ENCODE measurements at places on chromosomes 5 and 9.

DNA sequence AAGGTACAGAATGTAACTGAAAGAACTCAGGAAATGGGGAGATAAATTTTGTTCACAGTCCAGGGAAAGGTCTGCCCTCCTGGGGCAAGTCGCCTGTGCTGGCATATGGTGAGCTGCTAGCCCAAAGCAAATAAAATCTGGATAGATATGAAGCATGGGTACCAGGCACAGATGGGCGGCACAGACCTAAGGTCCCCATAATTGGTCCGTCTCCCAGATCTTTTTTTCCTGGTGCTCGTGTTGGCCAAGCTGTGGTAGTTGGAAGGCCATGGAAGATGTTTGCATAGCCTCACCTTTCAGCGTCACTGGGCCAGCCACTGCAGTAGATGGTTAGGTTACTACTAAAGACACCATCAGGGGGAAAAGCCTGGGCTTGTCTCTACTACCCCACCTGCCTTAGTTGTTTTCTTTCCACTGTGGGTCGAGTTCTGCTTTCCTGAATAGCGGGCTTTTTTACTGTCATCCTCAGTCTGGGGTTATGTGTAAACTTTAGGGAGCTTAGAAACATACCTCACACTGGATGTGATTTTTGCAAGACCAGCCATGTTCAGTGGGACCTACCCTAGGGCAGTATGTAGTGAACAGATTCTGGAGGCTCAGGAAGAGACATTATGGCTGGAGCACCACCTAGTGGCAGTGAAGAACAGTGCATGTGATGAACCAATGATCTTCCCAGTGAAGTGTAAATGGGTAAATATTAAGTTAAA, 24.2 kb upstream of the GLRX start:
- peak; percentile 39 for DNase-seq

- DNase-seq = no peak
Measured at GRCh38 chr9:71791875-71792274, 23.6 kb upstream of the CEMIP2 start.

DNA sequence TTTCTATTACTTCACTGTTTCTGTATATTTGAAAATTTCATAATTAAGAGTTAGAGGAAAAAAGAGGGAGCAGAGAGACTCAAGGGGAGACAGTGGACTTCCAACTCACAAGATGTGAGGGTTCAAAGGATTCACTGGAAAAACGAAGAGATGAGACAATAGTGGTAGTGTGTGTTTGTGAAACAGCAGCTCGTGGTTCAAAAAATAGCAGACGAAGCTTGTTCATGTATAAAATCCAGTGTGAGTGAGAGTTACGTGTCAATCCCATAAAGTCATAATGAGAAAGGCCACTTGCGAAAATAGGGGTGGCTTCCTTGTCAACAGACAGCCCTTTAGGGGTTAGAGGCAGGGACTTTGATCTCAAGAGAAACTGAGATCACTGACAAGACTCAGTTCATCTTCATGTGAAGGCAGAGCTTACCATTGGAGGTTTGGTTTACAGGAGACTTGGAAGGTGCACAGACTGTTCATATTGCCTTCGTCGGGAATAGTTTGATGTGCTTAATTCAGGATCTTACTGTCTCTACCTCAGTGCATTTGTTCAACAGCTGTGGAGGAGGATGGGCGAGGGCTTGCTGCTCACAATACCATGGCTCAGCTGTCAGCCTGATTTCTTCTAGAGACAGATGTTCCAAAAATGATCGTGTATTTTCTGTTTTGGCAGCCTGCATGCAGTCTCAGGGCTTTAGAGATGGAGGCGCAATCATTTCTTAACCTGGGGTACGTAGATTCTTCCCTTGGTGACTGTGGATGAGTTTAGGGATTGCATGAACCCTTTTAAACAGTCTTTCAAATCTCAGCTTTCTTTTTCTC, 105.7 kb upstream of the KLF9 start:
- DNase-seq = no peak

DNA sequence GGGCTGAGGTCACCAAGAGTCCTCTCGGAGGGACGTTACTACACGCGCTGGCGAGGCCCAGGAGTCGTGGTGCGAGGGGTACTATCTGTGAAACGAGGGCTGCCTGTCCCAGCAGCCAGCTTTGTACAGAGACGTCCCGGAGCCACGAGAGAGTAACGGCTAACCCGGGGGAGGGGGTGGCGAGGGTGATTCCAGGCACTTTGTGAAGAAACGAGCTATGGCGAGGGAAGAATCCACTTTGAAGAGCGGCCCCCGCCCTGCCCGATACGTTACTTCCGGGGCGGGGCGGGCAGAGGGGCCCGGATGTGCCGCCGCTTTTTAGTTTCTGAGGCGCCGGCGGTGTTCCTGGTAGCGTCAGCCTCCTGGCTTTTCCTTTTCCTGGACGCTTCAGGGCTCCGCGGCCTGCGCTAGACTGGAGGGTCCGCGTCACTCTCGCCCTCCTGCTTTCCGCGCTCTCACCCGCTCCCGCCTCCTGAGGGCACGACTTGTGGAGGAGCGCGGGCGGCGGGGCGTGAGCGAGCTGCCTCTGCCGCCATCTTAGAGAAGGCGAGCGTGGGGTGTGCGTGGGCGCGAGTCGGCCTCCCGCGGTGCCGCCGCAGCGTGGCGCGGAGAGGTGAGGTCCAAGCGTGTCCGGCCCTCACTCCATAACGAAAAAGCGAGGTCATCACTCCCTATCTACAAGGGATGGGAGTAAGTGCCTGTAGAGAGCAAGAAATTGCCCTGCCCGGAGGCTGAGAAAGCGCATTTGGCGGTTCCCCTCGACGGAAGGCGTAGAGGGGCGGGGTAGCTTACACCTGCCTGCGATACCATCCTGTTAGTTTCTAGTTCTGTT, 580 bp upstream of the RFX3 start:
- peak; percentile 82 for DNase-seq

DNA sequence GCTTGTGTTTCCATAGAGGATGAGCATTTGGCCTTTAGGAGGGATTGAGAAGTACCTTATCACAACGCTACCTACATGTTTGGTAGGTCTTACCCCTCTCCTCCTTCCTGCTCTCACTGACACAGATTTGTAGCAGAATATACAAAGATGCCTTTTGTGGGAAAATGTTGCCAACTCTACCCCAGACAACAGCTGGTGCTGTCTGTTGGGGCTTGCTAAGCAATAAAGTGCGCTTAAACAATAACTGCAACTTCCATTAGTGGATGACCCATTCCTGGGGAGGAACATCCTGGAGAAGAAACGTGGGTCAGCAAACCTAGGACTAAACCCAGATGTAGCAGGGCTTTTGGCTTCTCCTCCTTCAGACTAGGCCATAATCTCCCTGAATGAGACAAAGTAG, 174.3 kb downstream of the EFNA5 start:
- DNase-seq = no peak

DNA sequence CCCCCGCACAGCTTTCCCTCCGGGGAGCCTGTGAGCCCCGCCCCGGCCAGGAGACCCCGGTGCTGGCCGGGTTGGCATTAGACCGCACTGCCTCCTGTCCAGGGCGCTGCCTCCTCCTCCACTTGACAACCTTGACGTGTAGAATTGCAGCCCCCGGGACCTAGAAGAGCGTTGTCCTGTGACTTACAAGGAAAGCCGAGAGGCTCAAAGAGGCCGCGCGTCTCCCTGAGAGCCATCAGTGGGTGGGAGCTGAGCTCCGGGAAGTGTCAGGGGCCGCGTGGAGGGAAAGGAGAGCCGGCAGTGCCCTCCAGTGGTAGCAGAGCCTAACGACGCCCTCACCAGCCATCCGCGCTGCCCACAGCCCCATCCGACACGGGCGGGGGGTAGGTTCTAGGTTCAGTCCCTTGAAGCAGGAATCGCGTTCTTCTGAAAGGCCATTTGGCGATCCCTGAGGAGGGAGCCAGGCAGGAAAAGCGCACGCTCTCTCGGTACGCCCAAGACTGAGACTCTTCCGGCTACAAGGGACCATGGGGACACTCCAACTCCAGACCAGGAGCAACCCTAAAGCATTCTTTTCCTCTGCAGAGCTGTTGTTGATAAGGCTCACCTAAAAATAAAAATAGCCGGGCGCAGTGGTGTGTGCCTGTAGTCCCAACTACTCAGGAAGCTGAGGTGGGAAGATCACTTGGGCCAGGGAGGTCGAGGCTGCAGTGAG, 40.6 kb upstream of the SAP30L start:
- peak; percentile 31 for DNase-seq

- DNase-seq = no peak
Measured at GRCh38 chr5:178475422-178475821, 114.8 kb downstream of the COL23A1 start.

DNA sequence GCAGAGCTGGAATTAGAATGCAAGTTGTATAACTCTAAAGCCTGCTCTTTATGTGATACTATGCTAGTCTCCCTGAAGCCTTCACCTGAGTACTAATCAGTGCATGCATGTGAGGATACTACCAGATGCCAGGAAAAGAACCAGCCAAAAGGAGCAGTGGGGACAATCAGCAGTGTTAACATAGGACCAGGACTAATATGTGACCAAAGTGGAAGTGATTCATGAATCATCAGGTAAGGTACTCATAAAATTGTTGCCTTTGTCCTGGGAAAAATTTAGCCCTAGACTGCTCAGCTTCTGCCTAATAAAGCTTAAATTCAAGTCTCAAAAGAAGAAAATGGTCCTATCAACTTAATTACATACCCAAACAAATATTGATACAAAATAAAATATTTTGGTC, 13.4 kb upstream of the TSLP start:
- no peak for DNase-seq
